ENCODE measurements at places on chromosomes 2 and 18.
A peak's percentile ranks its signal among the peaks of the same experiment; 100 is the strongest.

DNA sequence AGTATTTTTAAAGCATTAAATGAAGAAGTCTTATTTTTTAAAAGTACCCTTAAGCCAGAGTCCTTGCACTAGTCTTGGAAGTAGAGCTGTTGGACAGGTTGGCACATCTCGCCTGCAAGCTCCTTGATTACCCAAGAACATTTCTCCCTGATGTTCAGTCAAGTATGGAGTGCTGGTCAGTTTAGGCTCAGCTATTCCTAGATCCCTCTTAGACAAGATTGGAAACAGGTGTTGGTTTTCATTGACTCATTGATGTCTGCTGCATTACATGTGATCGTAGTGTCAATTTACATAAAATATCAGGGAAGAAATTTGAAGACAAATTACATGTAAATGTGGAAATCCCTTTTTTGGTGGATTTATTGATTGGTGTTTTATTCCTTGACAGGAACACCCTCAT, 170.4 kb downstream of the ZNF407 start:
- no peak for DNase-seq

DNA sequence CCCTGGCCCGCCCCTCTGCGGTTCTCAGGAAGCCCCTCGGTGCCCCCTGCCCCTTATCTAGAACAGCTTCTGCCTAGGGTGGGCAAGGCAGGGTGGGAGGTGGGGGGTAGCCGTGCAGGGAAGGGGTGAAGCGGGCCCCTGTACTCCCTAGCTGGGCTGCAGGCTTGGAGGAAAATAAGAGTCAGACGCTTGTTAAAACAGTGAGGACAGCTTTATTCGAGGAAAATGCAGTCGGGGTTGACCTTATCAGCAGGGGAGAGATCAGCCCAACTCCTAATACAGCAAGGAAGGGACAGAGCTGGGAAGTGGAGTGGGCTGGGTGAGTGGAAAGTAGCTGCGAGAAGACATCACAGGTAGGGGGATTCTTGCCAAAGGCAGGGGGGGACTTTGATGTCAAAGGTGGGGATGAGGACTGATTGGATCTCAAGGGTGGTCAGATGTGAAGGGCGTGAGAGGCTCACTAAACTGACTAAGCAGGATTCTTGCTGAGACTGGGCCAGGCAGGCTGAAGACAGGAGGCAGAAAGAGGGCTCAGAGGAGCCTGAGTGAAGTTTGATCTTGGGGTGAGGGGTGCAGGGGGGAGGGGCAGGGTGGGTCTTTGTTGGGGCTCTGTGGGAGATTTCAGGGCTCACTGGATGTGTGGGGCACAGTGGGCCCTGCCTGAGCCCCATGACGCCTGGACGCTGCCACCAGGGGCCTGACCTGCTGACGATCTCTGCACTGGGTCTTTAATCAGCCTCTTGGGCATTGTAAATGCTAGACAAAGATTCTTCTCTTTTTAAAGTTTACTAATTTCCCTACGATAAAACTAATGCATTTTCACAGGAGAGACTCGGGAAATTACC, 29.9 kb downstream of the HPCAL1 start:
- no peak for DNase-seq

- DNase-seq: no peak
Measured at GRCh38 chr2:221844212-221845020, 272.3 kb upstream of the EPHA4 start.

- no peak for DNase-seq
Measured at GRCh38 chr2:118970396-118971135, 28.6 kb downstream of the MARCO start.

DNA sequence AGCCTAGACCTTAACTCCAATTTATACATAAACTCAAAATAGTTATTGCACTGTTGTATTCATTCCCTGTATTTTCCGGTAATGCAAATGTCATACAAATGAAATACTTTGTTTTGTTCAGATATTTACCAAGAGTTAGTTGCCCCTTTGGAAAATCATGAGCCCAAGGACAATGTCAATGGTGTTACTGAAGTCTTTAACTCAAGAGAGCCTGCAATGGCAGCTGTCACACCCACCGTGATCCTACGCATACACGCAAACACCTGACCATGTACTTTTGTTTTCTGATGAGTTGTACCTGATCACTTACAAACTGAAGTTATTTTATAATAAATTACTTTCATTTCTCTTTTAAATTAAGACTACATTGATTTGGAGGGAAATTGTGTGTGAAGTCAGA, 11.7 kb upstream of the WIPF1 start:
- no peak for DNase-seq

- DNase-seq: no peak
Measured at GRCh38 chr2:127392133-127392827, 4.5 kb upstream of the MAP3K2 start.

DNA sequence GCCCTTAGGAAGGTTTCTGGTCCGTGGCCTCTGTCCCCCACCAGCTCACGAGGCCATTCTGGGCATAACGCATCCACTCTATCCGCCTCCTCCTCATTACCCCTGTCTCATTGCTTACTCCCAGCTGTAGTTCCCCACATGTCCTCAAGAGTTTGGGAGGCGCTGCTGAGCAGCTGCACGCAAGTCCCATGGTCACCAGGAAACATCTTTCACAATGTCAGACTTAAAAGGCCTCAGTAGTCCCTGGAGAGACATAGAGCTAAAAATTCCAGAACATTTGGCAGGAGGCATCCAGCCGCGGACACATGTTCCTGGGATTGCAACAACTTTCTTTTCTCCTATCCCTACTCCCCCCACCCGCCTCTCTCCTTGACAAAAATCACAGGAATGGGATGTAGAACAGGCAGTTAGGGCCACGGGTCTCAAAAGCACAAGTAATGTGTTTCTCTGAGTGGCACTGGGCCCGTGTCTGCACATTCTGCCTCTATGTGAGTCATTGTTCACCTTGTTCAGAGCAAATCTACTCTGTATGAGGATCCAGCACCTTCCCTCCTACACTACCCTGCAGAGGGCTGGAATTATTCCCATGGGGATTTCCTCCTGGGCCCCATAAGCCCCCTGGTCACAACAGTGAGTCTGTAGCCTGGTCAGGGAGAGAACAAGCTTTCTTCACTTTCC, 8.1 kb downstream of the LBH start:
- DNase-seq: peak; percentile 31

DNA sequence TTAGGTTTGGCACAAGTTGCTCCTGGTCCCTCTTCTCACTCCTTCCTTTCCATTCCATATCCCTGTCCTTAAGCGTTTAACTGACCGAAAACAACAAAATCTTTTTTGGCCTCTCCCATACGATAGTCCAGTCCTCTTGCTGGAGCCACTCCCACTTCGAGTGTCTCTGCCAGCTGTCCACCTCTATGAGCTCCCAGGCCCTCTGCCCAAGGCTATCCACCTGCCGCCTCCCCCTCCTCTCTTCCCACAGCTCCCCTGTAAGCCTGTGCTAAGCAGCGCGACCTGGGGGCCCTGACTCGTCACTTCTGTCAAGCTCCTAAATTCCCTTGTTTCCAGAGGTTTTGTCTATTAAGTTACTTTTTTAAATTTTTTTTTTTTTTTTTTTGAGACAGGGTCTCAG, 47.0 kb upstream of the FOSL2 start:
- DNase-seq: no peak

DNA sequence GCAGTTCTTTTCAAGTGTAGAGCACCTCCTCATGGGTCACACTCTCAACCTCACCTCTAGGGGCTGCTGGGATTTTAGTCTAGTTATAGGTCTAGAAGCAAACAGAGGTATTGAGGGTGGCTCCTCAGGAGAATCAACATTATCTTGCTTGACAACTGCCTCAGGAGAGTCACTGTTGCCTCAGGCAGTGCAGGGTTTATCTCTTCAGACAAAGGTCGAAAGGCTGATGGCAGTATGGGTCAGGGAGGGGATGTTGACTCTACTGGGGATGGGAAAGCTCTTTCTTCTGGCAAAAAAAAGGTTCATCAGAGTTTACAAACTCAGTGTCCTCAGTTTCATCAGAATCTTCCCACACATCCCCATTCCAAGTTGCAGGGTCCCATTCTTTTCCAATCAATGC, 24.0 kb downstream of the DTNA start:
- DNase-seq: no peak

- DNase-seq: no peak
Measured at GRCh38 chr2:156023229-156023869, 309.2 kb downstream of the NR4A2 start.

DNA sequence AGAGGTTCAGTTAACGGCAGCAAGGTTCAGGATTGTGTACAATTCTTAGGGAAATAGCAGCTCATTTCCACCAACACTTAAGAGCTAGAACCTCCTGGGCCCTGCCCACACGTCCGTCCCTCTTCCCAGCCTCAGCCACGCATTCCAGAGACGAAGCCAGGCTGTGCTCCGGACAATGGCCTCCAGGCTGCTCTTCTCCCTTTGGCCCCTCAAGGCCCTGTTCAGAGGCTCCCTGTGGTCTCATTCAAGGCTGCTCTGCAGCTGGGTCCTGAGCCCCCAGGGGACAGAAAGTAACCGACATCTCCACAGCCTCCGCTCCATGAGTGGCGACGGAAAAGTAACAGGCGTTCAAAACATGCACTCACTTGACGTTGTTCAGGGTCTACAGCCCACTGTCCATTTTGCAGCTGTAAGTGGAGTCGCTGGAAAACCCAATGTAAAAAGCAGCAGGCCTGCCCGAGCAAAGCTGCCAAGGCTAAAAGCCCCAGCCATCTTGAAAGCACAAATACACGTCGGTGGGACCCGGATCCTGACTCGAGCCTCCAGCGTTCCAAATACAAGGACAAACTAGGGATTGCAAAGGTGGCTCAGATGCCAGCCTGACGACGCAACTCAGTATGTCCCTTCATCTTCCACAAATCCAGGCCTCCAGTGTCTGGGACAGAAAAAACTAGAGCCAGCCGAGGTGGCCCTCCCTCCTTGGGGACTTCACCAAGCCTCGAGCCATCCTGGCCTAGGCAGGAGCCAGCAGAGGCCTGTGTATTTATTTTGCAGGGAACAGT, 76.9 kb downstream of the NDUFA10 start:
- DNase-seq: no peak

- DNase-seq: no peak
Measured at GRCh38 chr2:207950063-207950760, 75.1 kb downstream of the PLEKHM3 start.

DNA sequence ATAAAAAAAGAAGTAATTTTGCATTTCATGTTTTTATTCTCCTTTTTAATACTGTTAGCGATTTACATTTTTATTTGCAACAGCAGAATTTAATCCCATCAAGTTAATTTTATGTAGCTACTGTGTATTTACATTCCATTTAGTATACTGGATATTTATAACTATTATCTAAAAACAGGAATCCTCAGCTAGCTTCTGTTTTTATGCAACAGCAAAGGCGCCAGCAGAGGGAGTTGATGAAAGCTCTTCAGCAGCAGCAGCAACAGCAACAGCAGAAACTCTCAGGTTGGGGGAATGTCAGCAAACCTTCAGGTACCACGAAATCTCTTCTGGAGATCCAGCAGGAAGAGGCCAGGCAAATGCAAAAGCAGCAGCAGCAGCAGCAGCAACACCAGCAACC, 26.2 kb upstream of the SNORC start:
- no peak for DNase-seq
